ENCODE measurements at places on chromosomes 16 and 17.

DNA sequence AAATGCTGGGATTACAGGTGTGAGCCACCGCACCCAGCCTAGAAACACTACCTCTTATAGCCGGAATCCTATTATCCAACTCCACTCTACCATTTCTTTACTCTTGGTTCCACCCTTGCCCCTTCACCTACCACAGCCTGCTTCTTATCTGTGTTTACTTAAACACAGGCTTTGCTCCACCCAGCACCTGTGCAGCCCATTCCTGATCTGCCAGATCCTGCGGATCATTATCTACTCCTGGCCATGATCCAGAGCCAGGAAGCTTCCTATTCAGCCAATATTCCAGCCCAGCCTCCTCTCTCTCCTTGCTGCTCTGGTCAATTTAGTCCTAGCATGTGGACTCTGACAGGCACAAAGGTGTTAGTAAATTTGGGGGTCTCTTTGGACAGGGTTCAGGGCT lies 98.8 kb upstream of the MED13 start:
- no peak for DNase-seq

- no peak for DNase-seq
Measured at GRCh38 chr16:88553739-88554138, 16.5 kb upstream of the ZC3H18 start.

DNA sequence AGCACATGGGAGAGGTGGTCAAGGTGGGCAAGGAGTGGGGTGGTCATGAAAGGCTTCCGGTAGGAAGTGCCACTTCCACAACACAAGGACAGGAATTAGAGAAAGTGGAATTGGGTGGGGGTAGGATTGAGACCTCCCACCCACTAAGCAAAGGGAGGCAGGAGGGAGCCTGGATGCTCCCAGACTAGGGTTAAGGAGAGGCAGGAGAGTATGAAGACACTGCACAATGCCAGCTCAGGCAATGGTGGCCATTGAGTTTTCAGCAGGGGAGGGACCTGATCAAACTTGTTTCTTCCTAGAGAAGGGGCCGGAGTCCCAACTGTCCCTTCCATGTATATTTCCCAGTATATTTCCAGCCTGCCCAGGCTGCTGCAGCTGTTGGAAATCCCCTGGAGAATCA lies 3.1 kb upstream of the RAB11FIP4 start:
- DNase-seq: no peak

GRCh38 chr16:77131398-77131797 lies 59.6 kb upstream of the MON1B start:
- DNase-seq: no peak

GRCh38 chr17:27449541-27449940 lies 6.7 kb upstream of the KSR1 start:
- no peak for DNase-seq

- no peak for DNase-seq
Measured at GRCh38 chr16:28279006-28279405, 13.3 kb upstream of the SBK1 start.

GRCh38 chr17:56642424-56642823 lies 48.9 kb downstream of the NOG start:
- DNase-seq: no peak

- DNase-seq: no peak
Measured at GRCh38 chr17:29593591-29594518, 923 bp downstream of the ANKRD13B start.

GRCh38 chr17:8235676-8236075 lies 12.2 kb downstream of the CTC1 start:
- DNase-seq: no peak

- DNase-seq: no peak
Measured at GRCh38 chr16:81555660-81556059, 111.1 kb downstream of the CMIP start.

GRCh38 chr17:50696365-50696879 lies 11.3 kb downstream of the ANKRD40 start:
- no peak for DNase-seq

DNA sequence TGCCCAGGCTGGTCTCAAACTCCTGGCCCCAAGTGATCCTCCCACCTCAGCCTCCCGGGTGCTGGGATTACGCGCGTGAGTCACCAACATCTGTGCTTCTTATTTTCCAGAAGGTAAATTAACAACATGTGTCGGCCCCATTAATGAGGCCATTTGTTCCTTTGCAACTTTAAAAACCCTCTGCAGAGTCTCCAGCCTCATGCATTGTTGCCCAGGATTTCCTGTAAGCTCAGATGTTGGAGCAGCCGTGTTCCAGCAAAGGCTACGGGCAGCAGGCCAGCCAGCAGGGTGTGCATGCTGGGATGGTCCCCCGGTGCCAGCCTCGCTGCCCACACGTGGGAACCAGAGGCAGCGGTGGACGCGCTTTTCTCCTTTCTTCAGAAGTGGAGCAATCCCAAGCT lies 19.1 kb upstream of the HEXD start:
- DNase-seq: no peak

DNA sequence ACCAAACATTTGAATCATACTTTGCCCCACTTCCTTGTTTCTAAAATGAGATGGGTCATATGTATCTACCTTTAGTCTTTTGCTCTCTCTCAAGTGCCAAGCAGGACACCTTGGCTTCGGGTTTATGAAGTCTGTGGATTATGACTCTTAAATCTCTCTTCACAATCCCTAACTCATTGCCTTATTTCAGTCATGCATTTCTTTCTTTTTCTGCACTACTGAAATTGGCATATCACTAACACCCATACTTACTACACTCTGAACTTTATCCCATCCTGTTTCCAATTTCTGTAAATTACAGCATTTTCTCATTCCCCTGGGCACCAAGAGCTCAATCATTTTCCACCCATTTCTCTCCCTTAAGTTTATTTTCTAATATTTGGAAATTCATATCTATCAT lies 42.0 kb downstream of the ABCA9 start:
- no peak for DNase-seq

- no peak for DNase-seq
Measured at GRCh38 chr17:18181358-18181757, 2.3 kb upstream of the ALKBH5 start.

GRCh38 chr16:14280541-14280940 lies 209.4 kb downstream of the MRTFB start:
- DNase-seq: no peak

DNA sequence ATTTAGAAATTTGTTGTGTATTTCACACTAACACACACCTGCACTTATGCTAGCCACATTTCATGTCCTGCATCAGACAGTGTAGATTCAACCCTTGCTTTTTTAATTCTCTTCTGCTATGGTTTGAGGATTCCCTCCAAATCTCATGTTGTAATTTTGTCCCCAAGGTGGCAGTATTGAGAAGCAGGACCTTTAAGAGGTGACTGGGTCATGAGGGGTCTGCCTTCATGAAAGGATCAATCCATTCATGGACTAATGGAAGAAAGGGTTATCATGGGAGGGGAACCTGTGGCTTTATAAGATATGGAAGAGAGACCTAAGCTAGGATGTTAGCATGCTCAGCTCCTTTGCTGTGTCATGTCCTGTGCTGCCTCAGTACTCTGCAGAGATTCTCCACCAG lies 1032.2 kb downstream of the CDH11 start:
- DNase-seq: no peak

DNA sequence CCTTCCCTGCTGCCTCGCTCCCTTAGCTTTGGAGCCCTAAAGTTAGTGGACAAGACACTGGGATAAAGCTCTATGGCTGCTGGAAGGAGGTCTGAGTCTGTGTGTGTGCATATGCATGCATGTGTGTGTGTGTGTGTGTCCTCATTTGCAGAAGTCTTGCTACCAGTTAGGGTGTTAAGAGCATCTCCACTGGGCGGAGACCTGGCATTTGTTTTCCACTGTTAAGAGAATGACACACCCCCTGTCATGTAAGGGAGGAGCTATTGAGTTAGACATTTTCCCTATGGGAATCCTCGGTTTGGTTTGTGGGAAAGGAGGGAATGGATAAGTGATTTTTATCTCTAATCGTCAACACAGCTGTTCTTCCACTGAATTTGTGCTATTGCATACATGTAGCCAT lies 24.8 kb upstream of the ARHGAP23 start:
- DNase-seq: no peak

GRCh38 chr16:69056421-69056820 lies 49.0 kb upstream of the HAS3 start:
- DNase-seq: no peak

GRCh38 chr16:67562526-67562917 lies at the start of gene CTCF:
TSS of gene CTCF (plus strand) at chr16:67562526. CDS start at chr16:67610833, 48,307 bp downstream.
- DNase-seq: no peak

DNA sequence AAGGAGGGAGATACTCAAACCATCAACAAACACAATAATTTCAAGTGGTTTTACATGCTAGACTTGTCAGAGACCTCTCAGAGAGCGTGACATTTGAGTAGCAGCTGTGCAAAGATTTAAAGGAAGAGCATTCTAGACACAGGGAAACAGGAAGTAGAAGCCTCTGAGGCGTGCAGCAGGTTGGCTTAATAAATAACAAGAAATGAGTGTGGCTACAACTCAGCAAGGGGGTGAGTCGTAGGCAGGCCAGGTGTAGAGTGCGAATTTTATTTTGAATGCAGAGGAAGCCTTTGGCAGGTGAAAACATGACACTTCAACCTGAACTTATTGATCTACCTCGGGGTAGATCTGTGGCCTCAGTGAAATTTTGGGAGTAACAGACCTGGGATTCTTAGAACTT lies 73.2 kb upstream of the MRTFB start:
- no peak for DNase-seq

- DNase-seq: no peak
Measured at GRCh38 chr17:7392696-7393612, 1.4 kb downstream of the PLSCR3 start.

DNA sequence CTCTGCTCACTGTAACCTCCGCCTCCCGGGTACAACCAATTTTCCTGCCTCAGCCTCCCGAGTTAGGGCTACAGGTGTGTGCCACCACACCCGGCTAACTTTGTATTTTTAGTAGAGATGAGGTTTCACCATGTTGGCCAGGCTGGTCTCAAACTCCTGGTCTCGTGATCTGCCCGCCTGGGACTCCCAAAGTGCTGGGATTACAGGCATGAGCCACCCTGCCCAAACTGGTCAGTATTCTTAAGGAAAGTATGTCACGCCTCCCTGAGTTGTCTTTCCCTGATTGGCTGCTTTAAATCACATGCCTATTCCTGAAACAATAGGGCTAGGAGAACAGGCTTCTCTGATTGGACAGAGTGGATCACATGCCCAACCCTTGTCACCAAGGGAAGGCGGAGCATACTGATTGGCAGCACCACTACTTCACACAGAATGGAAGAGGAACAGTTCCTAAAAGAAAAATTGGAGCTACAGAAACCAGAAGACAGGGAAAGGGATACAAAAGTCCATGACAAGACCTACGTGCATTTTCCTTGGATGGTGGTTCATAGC lies 17.6 kb upstream of the CYB5B start:
- DNase-seq: no peak

- no peak for DNase-seq
Measured at GRCh38 chr17:28698253-28698941, 13.3 kb downstream of the PROCA1 start.

GRCh38 chr17:2940352-2940751 lies 123.1 kb downstream of the OR1D5 start:
- no peak for DNase-seq

DNA sequence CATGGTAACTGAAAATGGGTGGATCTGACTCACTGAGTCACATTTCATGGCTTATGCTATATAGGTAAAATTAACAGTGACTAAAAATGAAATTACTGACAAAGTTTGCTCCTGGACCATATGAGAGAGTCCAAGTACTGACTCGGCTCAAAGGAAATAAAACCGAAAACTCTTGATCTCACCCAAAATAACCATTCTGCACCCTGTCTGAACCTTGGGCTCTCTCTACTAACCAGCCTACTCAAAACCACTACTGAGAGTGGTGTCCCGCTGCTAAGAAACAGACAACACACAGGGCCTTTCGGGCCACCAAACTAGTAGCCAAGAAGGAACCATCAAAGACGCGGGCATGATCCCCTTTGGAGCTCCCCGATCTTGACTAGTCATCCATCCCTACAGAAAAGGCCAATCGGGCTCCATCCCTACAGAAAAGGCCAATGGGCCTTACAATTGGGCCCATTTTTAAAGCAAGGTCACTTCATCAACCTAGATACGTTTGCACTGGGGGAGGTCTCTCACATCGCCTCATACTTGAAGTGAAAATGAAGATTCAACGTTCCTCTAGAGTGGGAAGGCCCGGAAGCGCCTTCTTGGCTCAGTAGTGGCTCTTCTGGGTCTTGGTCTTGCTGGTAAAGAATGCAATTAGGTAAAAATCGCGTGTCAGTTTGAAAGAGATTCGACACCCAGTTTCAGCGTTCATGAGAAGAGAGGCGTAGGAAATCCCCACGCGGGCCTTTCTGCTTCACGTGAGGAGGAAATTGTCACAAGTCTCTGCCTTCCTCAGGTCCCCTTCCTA lies 720 bp upstream of the ZPBP2 start:
- DNase-seq: no peak

DNA sequence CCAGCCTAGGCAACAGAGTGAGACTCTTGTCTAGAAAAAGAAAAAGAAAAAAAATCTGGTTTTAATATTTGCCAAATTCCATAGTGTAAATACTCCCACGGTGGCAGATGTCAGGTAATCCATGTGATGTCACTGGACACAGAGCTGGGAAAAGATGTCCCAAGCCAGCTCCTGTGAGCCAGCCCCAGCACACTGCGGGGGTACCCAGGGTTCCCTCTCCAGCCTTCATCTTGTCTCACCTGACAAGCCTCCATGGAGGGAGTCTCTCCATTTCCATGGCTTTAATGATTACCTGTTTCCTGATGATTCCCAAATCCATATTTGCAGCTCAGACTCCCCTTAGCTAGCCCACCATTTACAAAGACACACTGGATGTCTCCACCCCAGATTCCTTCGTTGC lies 4.6 kb downstream of the CD300LB start:
- DNase-seq: no peak

DNA sequence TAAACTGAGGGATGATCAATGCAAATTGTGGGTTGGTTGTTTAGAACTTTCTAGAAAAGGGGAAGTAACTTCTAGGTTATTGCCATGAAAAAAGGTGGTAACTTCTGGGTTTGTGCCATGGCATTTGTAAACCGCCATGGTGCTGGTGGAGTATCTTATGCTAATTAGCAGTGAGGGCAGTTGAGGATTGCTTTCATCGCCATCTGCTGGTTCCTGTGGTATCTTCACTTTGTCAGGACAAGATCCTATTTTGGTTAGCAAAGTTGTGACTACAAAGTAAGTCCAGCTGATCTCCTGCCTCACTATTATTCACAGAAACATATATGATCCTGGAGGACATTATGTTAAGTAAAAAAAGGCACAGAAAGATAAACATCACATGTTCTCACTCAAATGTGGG lies 1332.3 kb downstream of the CDH11 start:
- DNase-seq: no peak

- no peak for DNase-seq
Measured at GRCh38 chr16:53804467-53804866, 100.5 kb downstream of the FTO start.
